ENCODE measurements at places on chromosomes 1 and 21. TPM values are rescaled to one million over a fixed set of nuclear protein-coding genes. Genes with fewer than 3 reads are reported as not detected.
A peak's percentile ranks its signal among the peaks of the same experiment; 100 is the strongest.

GRCh38 chr1:147647796-147648633, 22.3 kb downstream of the ACP6 start:
- DNase-seq, result no peak
- H3K36me3 ChIP-seq, result peaks cover 44% of the 10 kb centered on the region
- no peak overlapping the region for H3K4me3 ChIP-seq
- H3K4me1 ChIP-seq, result no peaks in the 10 kb centered on the region

GRCh38 chr1:147241934-147242448, 493 bp upstream of the CHD1L start:
- peak overlapping the region; percentile 95 for H3K27ac ChIP-seq
- no peak for DNase-seq
- H3K27me3 ChIP-seq, result no peaks in the 10 kb centered on the region
- H3K36me3 ChIP-seq, result no peaks in the 10 kb centered on the region

DNA sequence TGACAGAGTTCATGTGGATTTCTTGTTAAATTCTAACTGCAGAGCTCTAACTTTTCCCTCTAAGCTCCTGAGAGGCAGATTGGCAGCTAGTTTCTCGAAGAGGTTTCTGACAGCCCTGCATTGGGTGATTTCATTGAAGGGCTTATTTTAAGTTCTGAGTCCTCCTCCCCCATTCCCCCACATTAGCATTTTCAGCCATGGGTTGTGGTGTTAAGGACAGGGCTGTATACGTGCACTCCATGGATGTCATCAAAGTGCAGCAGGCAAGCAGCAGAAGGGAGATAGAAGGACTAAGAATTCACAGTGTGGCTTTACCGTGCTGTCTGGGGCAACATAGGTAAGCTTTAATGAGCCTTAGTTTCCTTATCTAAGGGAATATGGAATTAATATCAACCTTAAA, 19.0 kb downstream of the CRYZ start:
- no peaks in the 10 kb centered on the region for H3K4me1 ChIP-seq
- H3K27me3 ChIP-seq, result no peaks in the 10 kb centered on the region
- no peak overlapping the region for H3K27ac ChIP-seq
- no peak overlapping the region for H3K4me3 ChIP-seq

- H3K4me3 ChIP-seq, result no peak overlapping the region
- H3K4me1 ChIP-seq, result no peaks in the 10 kb centered on the region
- H3K27me3 ChIP-seq, result no peaks in the 10 kb centered on the region
- no peaks in the 10 kb centered on the region for H3K36me3 ChIP-seq
- DNase-seq, result no peak
- no peak overlapping the region for H3K27ac ChIP-seq
Observed at GRCh38 chr1:231883382-231883781, 256.8 kb downstream of the DISC1 start.

GRCh38 chr1:13556224-13556764, 27.3 kb upstream of the PDPN start:
- H3K27ac ChIP-seq, result no peak overlapping the region
- H3K36me3 ChIP-seq, result no peaks in the 10 kb centered on the region
- H3K4me3 ChIP-seq, result no peak overlapping the region
- no peaks in the 10 kb centered on the region for H3K4me1 ChIP-seq
- no peaks in the 10 kb centered on the region for H3K27me3 ChIP-seq

Gene GPR161
- total RNA-seq, result 2.9 TPM

Gene PPIAL4G
- total RNA-seq, result not detected

Gene REN
- not detected for total RNA-seq

DNA sequence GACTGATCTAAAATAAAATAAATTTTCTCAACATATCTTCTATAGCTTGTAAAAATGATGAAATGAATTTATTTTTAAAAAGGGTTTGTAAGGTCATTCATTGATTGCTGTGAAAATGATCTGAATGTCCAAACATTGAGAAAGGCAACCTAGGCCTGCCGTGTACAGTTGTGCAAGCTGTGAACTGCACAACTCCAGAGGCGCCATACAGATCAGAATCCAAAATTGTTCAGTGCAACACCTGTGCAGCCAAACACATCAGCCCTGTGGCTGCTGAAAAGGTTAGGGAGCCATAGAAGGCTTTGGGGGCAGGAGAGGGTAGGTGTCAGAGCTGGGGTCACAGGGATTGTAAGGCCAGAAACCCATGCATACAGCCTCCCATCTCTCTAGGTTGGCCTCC, 9.9 kb upstream of the ZC3H12A start:
- H3K27me3 ChIP-seq, result no peaks in the 10 kb centered on the region
- no peak overlapping the region for H3K4me3 ChIP-seq
- DNase-seq, result no peak

GRCh38 chr1:77459881-77460280, 178.1 kb downstream of the AK5 start:
- no peak overlapping the region for H3K27ac ChIP-seq
- no peak for DNase-seq
- H3K36me3 ChIP-seq, result no peaks in the 10 kb centered on the region

Gene ANP32E
- 17.4 TPM for total RNA-seq

DNA sequence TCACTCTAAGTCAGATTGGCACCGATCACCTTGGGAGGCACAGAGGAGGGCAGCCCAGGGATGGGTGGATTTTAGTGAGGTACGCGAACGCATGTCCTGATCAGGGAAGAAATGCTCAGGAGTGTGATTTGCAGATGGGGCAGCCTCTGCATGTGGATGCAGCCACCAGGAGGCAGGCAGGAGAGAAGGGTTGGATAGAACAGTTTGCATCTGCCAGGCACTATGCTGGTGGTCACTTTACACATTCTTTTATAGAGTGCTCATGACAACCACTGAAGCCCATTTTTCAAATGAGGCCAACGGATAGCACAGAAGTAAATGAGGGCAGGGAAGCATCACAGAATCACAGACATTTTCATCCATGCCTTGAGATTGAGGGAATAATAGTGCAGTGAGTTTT, 5.7 kb downstream of the LAMB3 start:
- H3K36me3 ChIP-seq, result no peaks in the 10 kb centered on the region
- DNase-seq, result no peak
- H3K27ac ChIP-seq, result peak overlapping the region; percentile 61

DNA sequence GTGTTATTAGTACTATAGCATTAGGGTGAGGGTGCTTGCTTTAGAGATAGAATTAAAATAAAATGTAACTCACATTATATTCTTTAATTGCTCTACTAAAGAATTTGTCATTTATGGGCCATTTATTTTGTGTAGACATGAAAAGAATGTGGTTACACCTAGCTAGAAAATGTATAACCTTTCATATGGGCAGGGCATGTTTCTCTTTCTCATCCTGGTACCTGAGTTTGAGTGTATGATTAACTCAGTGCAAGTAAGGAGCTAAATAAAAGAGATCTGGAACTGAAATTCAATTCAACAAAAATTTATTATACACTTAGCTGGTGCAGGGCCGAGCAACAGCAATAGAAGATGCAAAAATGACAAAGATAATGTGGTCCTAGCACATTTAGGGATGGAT, 47.4 kb downstream of the MAP3K7CL start:
- H3K4me1 ChIP-seq, result peaks cover 4% of the 10 kb centered on the region
- no peak for DNase-seq
- no peaks in the 10 kb centered on the region for H3K36me3 ChIP-seq
- no peak overlapping the region for H3K4me3 ChIP-seq
- no peak overlapping the region for H3K27ac ChIP-seq

Gene LYSMD1
- 13.7 TPM for total RNA-seq

DNA sequence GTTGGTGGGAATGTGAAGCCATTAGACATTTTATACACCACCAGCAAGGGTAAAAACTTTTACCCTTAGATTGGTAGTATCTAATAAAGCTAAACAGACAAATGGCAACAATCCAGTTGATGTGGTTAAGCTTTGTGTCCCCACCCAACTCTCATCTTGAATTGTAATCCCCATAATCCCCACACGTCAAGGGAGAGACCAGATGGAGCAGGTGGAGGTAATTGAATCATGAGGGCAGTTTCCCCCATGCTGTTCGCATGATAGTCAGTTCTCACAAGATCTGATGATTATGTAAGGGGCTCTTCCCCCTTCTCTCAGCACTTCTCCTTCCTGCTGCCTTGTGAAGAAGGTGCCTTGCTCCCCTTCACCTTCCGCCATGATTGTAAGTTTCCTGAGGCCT, 602.3 kb downstream of the NUF2 start:
- no peak for DNase-seq
- H3K4me1 ChIP-seq, result peaks cover 8% of the 10 kb centered on the region

GRCh38 chr1:44985747-44986359, 542 bp downstream of the EIF2B3 start:
- H3K4me3 ChIP-seq, result peak overlapping the region; percentile 63
- peak overlapping the region; percentile 73 for H3K27ac ChIP-seq
- peaks cover 6% of the 10 kb centered on the region for H3K4me1 ChIP-seq
- no peaks in the 10 kb centered on the region for H3K36me3 ChIP-seq
- DNase-seq, result no peak
- no peaks in the 10 kb centered on the region for H3K27me3 ChIP-seq

DNA sequence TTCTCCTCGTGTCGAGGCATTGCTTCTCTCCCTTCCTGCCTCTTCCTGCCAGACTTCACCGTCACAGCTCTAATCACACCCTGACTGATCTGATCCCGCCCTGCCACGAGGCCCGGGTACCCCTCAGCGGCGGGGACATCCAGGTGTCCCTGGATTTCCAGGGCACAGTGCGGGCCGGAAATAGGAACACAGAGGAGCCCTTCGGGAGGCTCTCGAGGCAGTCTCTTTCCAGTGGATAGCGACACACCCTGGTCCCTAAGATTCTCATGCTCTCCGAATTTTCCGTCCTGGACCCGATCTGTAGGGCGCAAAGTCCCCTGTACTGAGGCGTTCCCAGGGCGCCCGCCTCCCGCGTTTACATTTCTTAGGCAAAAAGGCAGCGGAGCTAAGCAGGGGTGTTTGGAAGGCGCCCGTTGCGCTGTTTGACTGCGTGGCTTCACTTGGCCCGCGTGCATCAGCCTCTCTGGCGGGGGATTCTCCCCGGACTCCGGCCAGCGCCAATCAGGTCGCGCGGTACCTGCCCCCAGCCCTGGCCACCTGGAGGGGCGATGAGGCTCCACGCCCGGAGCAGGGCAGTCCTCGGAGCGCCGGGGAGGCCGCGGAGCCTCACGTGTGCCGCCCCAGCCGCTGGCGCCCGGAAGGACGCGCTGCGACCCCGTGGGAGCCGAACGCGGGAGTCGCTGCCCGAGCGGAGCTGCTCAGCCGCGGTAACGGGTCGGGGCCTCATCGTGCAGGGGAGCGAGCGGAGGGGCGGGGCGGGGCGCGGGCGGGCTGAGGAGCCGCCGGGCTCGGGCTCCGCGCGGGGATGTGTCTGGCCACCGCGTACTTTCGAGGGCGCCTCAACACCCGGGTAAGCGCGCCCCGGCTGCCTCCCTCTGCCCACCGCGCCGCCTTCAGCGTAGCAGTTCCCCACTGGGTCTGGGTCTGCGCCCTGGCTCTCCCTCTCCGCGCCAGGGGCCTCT, at the start of gene FAM163A:
FAM163A (plus strand) TSS at position 575 of the 962 bp plus-strand sequence. CDS start 69,807 bp downstream, outside the sequence.
- H3K36me3 ChIP-seq, result no peaks in the 10 kb centered on the region
- H3K27me3 ChIP-seq, result peaks cover 23% of the 10 kb centered on the region
- H3K27ac ChIP-seq, result no peak within 1 kb of the TSS
- peak within 1 kb of the TSS; percentile 52 for H3K4me3 ChIP-seq
- peak; percentile 68 for DNase-seq

GRCh38 chr1:165629848-165630628, 996 bp upstream of the MGST3 start:
- no peak for DNase-seq
- no peaks in the 10 kb centered on the region for H3K27me3 ChIP-seq
- no peaks in the 10 kb centered on the region for H3K36me3 ChIP-seq
- peak overlapping the region; percentile 92 for H3K27ac ChIP-seq
- H3K4me1 ChIP-seq, result peaks cover 33% of the 10 kb centered on the region

- DNase-seq, result no peak
- no peaks in the 10 kb centered on the region for H3K27me3 ChIP-seq
- peaks cover 26% of the 10 kb centered on the region for H3K36me3 ChIP-seq
- H3K4me3 ChIP-seq, result no peak overlapping the region
- peaks cover 18% of the 10 kb centered on the region for H3K4me1 ChIP-seq
- no peak overlapping the region for H3K27ac ChIP-seq
Observed at GRCh38 chr1:175005085-175005783, 5.5 kb downstream of the CACYBP start.

DNA sequence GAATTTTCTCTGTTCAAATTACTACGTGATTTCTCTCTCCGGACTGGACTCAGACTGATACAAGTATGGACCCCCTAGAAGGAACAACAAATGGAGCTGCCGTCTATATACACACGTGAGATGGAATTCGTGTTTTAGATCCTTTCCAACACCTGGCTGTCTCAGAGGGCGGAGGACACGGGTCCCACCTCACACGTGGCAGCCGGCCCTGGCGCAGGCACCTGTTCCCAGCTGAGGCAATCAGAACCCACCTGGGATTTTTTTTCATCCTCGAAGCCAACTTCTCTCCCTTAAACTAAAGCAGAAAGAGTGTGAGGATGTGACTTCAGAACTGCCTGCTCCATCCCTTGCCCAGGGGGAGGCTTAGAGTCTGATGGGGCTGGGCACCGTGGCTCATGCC, 34.1 kb upstream of the SCCPDH start:
- no peaks in the 10 kb centered on the region for H3K4me1 ChIP-seq
- H3K36me3 ChIP-seq, result no peaks in the 10 kb centered on the region
- no peaks in the 10 kb centered on the region for H3K27me3 ChIP-seq

GRCh38 chr1:169144941-169145626, 38.6 kb downstream of the ATP1B1 start:
- no peaks in the 10 kb centered on the region for H3K36me3 ChIP-seq
- no peaks in the 10 kb centered on the region for H3K4me1 ChIP-seq
- no peak for DNase-seq
- no peaks in the 10 kb centered on the region for H3K27me3 ChIP-seq
- no peak overlapping the region for H3K27ac ChIP-seq

- H3K27ac ChIP-seq, result no peak overlapping the region
- H3K4me3 ChIP-seq, result no peak overlapping the region
- H3K36me3 ChIP-seq, result no peaks in the 10 kb centered on the region
Observed at GRCh38 chr1:191870490-191870889, 287.8 kb upstream of the RGS18 start.

DNA sequence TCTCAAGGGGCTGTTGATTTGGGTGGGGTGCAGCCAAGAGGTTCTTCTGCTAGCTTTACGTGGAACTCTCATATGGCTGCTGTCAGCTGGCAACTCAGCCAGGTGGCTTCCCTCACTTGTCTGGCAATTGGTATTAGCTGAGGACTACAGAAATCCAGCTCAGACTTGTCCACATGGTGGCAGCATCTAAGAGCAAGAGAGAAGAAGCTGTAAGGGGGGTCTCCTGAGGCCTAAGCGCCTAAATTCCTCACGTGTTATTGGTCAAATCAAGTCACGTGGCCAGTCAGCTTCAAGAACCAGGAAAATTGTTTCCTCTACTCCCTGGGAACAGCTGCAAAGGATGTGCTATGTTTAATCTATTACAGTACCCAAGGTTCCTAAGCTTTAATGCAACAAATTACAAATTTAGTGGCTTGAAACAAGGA, 4.2 kb upstream of the DYRK3 start:
- peak; percentile 84 for DNase-seq
- H3K27me3 ChIP-seq, result no peaks in the 10 kb centered on the region
- H3K36me3 ChIP-seq, result no peaks in the 10 kb centered on the region
- H3K27ac ChIP-seq, result no peak overlapping the region
- H3K4me3 ChIP-seq, result no peak overlapping the region
- H3K4me1 ChIP-seq, result peaks cover 13% of the 10 kb centered on the region

GRCh38 chr1:184624051-184624450, 130.6 kb downstream of the EDEM3 start:
- peaks cover 17% of the 10 kb centered on the region for H3K36me3 ChIP-seq
- no peak for DNase-seq
- peak overlapping the region; percentile 33 for H3K27ac ChIP-seq
- H3K4me1 ChIP-seq, result peaks cover 35% of the 10 kb centered on the region

Gene LCE2B
- total RNA-seq, result not detected

Gene MAEL
- total RNA-seq, result 3.4 TPM

All from heart left ventricle (tissue), 16 donors.